Activated CD4-positive, alpha-beta T cell treated with anti-CD3 and anti-CD28 coated beads, Interleukin-2, amount 50 U/mL, for 4 hours (primary cell): ENCODE measurements at places on chromosomes 1 and 21.

DNA sequence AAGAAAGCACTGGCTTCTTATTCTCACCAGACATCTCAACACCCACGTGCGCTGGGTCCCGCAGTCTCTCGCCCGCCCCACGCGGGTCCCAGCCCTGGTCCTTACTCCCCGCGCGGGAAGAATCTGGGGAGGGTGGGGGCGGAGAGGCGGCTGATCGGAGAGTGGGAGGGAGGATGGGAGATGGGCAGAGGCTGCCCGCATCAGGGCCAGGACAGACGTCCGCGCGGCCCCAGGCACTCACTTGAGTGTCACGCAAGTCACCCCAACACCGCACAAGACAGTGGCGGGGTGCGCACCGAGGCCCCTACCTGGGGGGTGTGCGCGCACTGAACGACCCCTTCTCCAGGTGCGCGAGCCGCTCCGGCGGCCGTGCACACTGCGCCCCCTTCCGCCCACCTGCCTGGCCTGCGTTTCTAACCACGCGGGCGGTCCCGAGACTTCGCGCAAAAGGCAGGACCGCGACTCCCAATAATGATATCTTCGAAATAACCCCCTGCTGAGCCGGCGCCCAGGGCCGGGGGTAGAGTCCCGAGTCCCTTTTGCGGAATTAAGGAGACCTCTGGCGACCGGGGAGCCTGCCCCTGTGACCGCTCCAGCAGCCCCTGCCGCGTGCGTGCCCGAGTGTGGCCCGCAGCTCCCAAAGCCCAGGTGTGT lies 6.0 kb upstream of the SIM2 start:
- no peak for DNase-seq

- DNase-seq: no peak
Measured at GRCh38 chr1:6554907-6555778, at the start of gene TAS1R1. TAS1R1 (plus strand) TSS chr1:6555307; CDS start chr1:6555374, 67 bp downstream.

DNA sequence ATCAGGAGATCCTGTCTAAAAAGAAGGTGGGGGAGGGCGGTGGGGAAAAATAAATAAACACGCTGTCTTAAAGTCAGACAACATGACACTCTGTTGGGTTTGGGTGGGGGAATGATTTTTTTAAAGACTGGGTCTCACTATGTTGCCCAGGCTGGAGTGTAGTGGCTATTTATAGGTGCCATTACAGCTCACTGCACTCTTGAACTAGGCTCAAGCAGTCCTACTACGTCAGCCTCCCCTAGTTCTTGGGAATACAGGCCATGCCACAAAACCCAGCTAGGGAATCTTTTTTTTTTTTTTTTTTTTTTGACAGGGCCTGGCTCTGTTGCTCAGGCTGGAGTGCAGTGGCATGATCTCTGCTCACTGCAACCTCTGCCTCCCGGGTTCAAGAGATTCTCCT lies 2.4 kb upstream of the SNRPE start:
- DNase-seq: no peak

DNA sequence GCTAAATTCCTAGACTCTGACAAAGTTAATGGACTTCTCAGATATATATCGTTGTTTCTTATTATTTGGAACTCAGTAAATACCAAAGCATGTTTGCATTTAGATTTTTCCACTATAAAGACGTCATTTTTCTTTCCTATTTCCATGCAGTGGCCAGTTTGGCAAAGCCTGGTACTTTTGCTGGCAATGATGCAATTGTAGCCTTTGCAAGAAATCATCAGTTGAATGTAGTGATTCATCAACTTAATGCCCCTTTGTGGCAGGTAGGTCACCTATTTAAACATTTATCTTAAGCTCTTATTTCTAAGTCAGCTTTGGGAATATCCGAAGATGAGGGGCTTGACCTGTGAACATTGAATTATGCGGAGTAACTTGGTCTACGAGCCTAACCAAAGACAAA lies 12.0 kb downstream of the OTUD3 start:
- no peak for DNase-seq

GRCh38 chr1:8202182-8202905 lies 115.6 kb upstream of the SLC45A1 start:
- no peak for DNase-seq

GRCh38 chr1:87787551-87787950 lies 458.9 kb downstream of the LMO4 start:
- no peak for DNase-seq

GRCh38 chr1:172585348-172585747 lies 52.4 kb downstream of the SUCO start:
- DNase-seq: no peak

DNA sequence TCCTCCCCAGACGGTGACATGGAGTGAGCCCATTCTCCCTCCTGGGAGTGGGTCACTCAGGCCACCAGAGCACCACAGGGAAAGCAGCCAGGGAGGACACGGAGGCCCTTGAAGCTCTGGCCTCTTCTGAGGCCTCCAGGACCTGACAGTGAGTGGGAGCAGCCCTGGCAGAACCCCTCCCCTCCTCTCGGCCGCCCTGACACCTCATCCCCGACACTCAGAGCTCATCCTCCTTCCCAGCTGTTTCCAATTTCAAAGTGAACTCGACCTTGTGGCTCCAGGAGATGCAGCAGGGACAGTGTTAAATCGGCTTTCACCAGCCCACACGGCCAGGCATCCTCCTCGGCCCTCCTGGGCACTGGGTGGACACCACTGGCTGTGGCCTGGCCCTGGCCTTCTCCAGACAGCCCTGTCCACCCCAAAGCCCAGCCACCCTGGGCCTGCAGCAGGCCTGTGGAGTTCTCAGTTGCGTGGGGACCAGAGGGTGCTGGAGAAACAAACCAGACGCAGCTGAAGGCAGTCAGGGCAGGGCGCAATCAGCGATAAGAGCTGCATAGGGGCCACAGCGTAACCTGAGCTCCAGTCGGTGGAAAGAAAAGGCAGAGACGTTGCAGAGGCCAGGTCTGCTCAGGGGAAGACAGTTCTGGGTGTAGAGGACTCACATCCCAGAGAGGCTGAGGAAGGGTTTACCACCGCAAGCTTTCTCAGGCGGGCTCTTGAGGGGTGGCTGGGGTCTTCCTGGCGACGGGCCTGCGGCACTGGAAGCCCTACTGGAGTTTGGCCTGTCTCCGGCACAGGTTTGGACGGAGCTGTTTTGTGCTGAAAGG lies 27.1 kb downstream of the FTCD start:
- DNase-seq: no peak

DNA sequence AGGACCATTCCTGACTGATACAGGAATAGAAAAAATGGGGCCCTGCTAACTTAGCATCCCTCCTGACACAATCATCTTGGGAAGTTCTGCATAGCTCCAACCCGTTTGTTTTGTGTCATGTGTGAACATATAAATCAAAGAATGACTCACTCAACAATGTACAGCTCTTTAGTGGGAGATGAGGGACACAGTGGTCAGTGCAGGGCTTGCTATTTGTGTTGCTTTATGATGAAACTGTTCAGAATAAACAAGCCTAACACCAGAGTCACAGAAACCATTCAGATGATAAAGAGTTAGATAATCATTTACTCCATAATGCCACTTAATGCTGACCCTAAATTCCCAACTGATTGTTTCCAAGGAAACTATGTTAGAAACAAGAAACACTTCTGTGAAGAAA lies 154.2 kb upstream of the ZNHIT6 start:
- no peak for DNase-seq

DNA sequence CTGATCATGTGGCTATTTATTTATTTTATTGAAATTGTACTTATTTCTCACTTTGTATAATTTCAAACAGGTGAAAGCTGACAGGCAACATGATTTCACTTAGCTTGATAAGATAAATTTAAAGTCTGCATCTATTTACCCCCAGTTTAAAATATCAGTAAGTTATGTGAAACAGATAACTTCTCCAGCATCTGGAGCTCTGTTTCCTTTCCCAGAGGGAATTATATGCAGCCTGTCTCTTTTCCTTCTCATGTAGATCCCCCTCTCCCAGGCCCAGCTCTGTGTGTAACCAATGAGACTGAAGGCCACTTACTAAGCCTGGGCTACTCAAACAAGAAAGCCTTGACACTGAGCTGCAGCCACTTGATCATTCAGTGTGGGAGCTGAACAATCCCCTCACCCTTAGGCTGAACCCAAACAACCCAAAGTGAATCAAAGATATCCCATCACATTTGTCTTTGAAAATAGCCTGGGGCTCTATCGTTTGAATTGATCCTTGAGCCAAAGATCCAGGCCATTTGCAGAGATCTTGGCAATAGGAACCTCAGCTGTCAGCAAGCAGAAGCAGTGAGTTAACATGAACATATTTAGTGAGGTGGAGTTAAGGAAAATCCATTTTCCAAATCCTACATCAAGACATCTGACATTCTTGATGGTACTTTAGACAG lies 383.9 kb downstream of the TGFB2 start:
- no peak for DNase-seq

GRCh38 chr1:181350131-181350530 lies 133.2 kb upstream of the CACNA1E start:
- no peak for DNase-seq

DNA sequence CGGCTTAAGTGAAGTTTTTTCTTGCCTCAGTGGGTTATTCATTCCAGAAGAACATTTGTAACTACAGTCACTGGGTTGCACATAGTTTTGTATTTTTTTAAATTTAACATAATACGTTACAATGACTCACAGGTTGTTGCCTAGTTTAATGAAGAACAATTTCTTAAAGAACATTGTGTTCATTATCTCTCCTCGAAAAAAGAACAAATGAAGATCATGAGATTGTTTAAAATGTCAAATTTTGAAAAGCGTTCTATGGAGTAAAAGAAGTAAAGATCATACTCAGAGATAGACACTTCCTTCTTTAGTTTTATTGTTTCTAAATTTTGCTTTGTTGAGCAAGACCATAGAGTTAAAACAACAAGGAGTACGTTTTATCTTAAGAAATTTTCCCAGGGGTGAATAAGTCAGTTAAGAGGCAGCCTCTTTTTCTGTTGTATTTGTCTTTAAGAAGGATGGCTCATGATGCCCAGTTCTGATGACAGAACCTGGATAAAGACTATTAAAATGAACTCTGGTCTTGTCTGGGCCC lies 10.5 kb upstream of the SLAMF1 start:
- DNase-seq: no peak

DNA sequence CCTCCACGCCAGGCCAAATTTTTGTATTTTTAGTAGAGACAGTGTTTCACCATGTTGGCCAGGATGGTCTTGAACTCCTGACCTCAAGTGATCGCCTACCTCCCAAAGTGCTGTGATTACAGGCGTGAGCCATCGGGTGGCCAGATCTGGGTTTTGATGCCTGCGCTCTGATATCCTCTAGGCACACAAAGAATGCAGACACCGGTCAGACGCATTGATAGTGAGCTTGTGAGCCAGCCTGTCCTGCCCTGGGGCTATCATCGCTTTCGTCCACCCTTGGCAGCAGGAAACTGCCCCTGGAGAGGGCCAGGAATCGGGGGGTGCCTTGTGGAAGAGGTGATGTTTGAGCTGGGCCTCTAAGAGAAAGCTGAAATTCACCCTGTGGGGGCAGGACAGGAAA lies 4.0 kb downstream of the FBLIM1 start:
- no peak for DNase-seq

DNA sequence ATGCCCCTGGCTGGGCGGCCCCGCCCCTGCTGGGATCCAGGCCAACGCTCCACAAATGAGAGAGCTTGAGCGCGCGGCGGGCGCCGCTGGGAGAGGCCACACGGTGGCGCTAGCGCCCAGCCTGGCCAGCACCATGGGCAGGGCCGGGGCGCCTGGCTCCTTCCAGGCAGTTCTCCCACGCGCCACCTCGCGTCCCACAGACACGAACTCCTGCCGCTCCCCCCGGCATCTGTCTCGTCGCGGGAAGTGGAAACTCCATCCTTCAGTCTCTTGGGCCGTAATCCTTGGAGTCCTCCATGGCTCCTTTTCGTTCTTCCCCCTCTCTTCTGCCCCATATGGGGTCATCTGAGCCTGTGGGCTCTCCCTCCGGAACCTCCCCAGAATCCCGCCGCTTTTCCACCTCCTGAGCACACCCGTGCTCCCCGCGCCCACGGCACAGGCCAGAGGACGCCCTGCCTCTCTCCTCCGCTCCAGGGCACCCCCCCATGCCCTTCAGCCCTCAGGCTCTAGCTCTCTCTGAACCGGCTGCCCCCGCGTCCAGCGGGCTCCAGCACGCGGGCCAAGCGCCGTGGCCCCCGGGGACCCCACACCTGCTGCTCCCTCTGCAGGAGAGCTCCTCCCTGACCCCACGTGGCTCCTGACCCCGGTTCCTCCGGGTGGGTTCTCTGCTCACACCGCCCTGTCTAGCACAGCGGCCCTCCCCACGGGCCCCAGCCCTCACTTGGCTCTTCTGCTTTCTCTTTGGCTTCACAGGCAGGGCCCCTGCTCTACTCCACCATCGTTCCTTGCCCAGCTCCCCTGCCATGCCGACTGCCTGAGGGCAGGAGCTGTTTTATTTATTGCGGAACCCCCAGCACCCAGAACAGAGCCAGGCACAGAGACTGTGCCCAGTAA lies 31.9 kb upstream of the EDN2 start:
- DNase-seq: peak; percentile 36
